T-helper 2 cell (primary cell): ENCODE measurements at places on chromosomes 11 and 22.

DNA sequence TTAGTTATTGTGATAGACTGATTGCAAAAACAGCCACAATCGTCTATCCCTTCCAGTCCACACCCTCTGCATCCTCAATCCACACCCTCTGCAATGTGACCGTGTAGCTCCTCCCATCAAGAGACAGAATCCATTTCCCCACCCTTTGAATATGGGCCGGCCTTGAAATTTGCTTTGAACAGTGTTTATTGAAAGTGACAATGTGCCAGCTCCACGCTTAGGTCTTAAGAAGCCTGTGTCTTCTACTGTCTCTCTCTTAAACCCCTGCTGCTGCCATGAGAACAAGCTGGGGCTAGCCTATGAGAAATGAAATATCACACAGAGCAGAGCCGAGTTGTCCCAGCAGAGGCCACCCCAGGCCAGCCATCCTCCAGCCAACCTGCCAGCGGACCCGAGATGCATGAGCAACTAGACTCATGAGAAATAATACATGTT is 22.3 kb upstream of the MICAL2 start:
- peak; percentile 81 for DNase-seq

DNA sequence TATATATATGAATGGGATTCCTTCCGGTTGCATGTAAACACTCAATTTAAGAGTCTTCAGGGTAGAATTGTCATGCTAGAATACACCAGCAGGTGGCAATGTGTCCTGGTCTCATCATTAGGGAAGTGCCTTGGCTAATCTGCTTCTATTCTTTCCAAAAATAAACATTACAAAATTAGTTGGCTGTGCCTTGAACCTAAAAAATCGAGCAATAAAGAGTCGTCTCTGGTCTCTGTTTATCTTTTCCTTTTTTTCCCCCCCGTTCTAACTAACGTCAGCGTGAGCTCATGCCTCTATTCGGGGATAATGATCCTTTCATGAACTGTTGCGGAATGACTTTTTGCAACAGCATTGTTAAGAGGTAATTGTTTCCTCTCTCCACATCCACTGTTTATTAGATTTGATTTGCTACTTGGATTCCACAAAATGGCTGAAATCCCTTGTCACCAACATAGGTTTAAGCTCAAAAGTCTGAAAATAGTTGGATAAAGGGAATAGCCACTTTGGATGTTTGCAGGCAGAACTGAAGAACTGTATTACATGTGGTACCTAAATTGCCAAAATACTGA is 1.2 kb upstream of the ARHGEF12 start:
- peak; percentile 38 for DNase-seq

GRCh38 chr11:35177370-35177769 is 38.4 kb downstream of the CD44 start:
- DNase-seq = no peak

DNA sequence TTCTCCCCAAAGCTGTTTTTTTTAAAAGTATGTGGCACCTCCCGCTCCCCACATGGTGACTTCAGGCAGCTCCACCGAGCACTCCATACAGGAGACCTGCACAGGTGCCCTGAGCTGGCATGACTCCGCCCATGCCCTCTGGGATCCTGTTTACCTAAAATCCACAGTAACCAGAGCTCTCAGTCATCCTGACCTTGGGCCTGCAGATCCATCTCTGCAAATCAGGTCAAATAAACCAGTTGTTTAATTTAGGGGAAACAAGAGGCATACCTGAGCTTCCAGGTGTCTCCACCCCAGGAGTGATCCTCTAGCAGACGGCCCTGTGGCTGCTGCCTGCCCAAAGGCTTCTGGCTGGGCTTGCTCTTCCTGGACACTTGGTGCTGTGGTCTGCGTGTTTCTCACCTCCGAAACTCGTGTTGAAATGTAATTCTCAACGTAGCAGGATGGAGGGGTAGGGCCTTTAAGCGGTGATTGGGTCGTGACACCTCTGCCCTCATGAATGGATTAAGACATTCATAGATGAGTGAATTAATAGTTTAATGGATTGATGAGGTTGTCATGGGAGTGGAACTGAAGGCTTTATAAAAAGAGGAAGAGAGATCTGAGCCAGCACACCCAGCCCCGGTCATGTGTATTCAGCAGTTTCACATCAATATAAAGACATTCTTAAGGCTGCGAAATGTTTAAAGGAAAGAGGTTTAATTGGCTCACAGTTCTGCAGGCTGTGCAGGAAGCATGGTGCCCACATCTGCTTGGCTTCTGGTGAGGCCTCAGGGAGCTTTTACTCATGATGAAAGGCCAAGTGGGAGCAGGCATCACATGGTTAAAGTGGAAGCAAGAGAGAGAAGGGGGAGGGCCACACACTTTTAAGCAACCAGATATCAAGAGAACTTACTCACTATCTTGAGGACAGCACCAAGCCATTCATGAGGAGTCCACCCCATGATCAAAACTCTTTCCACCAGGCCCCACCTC is 34.1 kb downstream of the LINC01488 start:
- DNase-seq = no peak

DNA sequence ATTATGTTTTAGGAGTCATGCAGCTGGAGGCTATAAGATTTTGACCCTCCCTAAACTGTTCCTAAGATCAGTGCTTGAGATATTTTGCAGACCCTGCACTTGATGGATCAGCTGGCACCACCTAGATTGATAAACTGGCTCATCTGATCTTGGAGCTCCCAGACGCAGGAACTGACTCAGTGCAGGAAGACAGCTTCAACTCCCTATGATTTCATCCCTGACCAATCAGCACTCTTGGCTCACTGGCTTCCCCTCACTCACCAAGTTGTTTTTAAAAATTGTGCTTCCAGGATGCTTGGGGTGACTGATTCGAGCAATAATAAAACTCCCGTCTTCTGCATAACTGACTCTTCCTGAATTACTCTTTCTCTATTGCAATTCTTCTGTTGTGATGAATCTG is 637.5 kb upstream of the FAT3 start:
- DNase-seq = no peak

GRCh38 chr11:65710421-65710820 is 1.6 kb upstream of the KAT5 start:
- DNase-seq = no peak

- DNase-seq = peak; percentile 86
Observed at GRCh38 chr11:61065955-61066638, 36.2 kb upstream of the CD5 start.

DNA sequence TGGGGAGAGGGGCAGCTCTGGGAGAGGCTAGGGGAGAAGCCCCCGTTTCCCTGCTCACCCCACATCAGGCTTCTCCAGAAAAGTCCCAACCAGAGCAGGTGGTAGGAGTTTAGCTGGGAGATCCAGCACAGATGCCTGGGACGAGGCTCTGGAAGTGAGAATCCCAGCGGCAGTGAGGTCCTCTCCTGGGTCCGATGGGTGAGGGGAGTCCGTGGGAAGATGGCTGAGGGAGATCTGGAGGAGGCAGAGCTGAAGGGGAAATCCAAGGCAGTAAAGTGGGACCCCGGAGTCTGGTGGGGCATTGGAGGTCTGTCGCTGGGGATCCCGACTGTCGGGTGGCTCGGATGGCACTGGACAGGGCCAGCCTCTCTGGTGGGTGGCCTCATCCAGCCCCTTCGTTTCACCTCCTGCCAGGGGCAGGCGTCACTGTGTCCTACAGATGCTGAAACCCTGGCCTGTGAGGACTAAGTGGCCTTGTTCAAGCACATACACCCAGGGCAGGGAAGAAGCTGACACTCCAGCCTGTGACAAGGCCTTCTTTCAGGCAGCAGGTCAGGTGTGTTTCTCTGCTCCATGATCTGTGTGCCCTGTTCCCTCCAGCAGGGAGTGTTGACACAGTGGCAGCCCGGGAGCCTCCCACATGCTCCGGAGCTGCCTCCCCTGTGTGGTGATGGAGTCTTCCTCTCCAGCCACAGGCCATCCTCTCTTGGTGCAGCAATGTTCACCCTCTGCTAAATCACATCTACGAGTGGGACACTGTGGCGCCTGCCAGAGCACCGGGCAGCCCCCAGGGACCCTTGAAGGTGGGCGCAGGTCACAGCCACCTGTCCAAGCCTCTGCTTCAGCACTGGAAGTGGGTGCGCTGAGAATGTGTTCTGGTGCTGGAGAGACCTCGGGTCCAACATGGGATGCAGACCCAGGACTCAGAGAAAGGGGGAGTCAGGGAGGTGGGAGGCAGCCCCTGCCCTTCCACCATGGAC is 850.8 kb downstream of the BRD1 start:
- no peak for DNase-seq

- no peak for DNase-seq
Observed at GRCh38 chr11:123452794-123453193, 22.7 kb downstream of the GRAMD1B start.

- peak; percentile 27 for DNase-seq
Observed at GRCh38 chr22:42664976-42665831, 16.0 kb upstream of the CYB5R3 start.

GRCh38 chr11:8168485-8169257 is at the start of gene RIC3:
RIC3 (minus strand) TSS chr11:8169025; CDS start chr11:8168989, 36 bp downstream.
- DNase-seq = peak; percentile 26

DNA sequence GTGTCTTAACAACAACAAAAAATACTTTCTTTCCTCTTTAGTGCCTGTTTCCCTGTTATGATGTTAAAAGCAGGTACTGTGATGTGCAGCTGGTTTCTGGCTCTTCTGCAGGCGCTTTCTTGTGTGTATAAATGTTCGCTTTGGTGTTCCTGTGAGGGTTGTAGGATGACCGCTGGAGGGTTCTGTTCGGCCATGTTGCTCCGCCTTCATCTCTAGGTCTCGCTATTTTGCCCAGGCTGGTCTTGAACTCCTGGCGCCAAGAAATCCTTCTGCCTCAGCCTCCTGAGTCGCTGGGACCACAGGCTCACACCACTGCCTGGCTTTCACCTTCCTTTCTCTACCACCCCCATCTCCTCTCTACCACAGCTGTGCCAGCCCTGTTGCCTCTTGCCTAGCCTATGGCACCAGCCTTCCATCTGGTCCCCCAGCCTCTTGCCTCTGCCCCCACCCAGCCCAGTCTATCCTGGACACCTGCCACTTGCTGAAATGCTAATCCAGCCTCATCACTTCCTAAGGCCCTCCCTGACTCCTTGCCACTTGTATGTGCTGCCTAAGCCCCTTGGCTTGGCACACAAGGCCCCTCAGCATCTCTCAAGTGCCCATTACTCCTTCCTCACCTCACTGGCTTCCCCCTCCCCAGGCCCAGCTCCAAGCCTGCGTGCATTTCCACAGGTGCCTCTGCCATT is 5.5 kb downstream of the LRRC74B start:
- no peak for DNase-seq

GRCh38 chr11:67633758-67634365 is 4.1 kb upstream of the NUDT8 start:
- DNase-seq = no peak

- no peak for DNase-seq
Observed at GRCh38 chr22:26453812-26454500, 24.9 kb downstream of the ASPHD2 start.

GRCh38 chr11:2507212-2507901 is 62.5 kb downstream of the KCNQ1 start:
- DNase-seq = no peak

DNA sequence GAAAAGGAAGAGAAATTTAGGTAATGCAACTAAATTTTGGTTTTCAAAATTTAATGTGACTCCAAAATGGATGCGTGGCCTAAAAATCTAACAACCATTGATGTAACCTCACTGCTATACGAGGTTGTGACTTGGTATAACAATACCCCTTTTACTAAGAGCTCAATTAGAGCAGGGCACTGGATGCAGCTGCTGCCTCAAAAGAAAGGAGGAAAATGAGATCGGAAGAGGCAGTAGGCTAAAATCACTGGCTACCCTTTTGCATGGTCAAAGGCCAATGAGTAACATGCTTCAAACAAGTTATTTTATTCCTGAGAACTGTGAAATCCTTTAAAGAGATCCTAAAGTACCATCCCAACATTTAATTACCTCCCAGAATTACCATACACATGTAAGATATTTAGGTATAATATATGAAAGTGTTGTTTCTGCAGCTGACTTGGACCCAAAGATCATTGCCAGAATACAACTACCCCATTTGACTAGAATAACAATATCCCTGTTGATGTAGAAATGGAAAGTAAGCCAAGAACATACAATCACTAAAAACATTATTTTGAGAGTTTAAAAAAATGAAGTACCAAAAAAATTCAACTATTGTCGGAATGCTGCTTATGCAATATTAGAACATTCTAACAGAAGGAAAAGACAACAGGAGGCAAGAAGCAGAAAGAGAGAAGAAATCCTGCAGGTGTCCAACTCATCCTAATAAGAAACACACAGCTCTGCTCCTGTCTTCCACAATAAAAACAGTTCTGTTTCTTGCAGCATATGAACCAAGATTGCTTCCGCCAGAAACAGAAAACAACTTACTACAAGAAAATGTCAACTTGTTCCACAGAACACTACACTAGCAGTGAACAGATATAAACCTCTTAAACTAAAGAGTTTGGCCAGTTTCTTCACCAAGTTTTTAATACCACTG is 15.0 kb downstream of the SIK3 start:
- DNase-seq = no peak

DNA sequence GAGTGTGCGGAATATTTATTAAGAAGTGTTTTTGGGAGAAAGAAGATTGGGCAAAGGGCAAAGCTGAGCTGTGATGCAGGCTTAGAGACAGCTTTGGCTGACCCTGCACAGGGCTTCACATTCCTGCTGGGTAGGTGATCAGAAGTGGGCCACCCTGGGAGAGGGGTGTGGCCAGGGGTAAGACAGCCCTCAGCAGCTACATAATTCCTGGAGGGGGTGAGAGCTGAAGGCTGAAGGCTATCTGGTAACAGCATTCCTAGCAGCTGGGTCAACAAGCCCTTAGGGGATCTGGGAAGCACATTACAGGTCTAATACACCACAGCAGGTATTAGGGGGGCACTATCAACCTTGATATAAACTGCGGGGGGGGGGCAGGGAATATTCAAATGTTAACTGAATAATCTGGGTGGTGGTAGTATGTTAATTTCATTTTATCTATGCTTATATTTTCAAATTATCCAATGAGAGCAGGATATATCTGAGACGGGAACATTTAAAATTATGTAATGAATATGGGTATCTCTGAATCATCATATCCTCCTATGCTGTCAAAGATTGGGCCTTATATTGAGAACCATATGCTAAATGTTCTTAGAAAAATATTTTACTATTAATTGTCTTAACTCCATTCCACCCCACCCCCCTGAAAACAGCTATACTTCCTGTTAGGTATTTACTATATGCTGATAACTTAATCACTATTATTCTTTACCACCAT is 5.9 kb downstream of the OOSP1 start:
- no peak for DNase-seq

GRCh38 chr11:97854357-97854756 is 1166.4 kb upstream of the CNTN5 start:
- no peak for DNase-seq

GRCh38 chr22:39925273-39925672 is 24.4 kb downstream of the GRAP2 start:
- DNase-seq = no peak

DNA sequence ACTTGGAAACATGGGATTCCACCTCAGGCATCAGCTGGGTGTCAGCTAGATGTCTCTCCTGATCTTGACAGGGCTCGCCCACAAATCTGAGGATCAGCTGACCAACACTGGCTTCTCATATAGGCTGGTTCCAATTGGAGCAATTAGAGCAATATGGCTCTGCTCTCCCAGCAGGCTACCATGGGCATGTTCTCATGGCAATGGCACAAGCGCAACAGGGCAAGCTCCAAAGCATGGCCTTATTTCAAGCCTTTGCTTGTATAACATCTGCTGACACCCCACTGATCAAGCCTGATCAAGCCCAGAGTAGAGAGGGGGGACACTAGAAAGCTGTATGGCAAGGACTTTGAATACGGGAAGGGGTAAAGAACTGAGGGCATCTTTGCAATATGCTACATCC is 40.7 kb upstream of the SPATA19 start:
- no peak for DNase-seq

GRCh38 chr22:22558972-22559603 is at the start of gene PRAME:
PRAME (minus strand) TSS chr22:22559265; CDS start chr22:22556832, 2,433 bp downstream.
- peak; percentile 61 for DNase-seq
